ENCODE measurements at places on chromosomes 12 and 14.
A peak's percentile ranks its signal among the peaks of the same experiment; 100 is the strongest.

GRCh38 chr12:14367040-14367661 is 1.7 kb downstream of the ATF7IP start:
- no peak for DNase-seq

GRCh38 chr12:48712209-48712608 is 4.3 kb downstream of the CCNT1 start:
- no peak for DNase-seq

DNA sequence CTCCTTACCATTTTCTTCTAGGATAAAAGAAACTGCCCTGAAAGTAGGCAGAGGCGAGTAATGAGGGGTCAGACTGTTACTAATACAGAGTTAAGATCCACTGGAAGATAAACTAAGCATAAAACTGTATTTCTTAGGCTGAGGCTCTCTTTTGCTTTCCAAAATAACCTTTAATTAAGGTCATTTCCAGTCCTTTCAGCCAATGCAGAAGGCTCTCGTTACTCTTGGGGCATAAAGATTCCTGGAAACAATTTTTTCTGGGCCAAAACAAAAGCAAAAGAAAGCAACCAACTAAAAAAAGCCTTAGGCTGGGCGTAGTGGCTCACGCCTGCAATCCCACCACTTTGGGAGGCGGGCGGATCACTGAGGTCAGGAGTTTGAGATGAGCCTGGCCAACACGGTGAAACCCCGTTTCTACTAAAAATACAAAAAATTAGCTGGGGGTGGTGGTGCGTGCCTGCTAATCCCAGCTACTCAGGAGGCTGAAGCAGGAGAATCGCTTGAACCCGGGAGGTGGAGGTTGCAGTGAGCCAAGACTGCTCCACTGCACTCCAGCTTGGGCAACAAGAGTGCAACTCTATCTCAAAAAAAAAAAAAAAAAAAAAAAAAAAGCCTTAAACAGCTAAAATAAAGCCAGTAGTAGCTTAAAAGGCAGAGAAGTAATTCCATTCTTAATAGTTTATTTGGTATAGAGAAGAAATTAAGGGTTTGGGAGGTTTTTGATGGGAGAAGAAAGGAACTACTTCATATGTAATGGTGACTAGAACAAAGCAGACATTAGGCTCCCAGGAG is 68.9 kb upstream of the STAC3 start:
- DNase-seq, result no peak

GRCh38 chr12:49823951-49824350 is 4.3 kb downstream of the NCKAP5L start:
- no peak for DNase-seq

DNA sequence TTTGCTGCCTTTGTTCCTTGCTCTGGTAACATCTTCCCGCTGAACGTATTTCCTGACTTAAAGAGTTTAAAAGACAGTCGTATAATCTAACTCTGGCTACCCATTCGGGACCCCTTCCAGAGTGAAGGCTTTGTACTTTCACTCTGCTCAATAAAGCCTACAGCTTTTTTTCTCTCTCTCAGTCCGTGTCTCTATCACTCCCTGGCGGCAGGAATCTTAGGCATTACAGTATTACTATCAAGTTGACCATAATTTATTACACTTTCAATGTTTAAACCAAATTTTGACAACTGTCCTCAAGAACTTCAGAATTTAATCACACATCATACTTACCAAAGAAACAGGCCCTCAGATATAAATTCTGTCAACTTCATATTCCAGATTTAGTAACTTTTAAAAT is 967.9 kb downstream of the FSCB start:
- DNase-seq, result no peak

- no peak for DNase-seq
Observed at GRCh38 chr14:94673781-94674231, 61.6 kb downstream of the SERPINA3 start.

DNA sequence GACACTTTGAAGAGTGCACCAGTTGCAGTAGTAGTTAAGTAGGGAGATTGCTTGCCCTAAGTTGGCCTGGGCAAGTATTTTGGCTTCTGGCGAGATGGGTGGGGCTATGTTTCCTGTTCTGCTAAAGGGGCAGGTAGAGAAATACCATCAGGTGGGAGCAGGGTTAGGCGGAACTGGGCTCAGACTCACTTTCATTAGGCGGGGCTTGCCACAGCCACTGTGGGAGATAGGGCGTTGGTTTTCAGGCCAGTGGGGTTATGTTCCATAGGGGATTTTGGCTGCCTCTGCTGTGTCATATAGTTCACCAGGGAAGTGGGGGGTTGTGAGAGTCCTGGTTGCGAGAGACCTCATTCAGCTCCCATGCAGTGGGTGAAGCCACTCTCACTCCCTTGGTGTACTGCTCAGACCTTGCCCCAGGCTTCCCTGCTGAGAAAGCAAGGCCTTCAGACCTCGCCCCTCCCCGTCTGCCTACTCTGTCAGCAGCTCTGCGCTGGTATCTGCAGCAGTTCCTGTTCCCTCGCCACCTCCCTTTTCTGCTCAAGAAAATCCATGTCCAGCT is 43.3 kb downstream of the AEBP2 start:
- no peak for DNase-seq

- DNase-seq, result no peak
Observed at GRCh38 chr12:116125956-116126566, 151.4 kb downstream of the MED13L start.

- peak; percentile 12 for DNase-seq
Observed at GRCh38 chr14:101791919-101792572, 30.5 kb downstream of the PPP2R5C start.

DNA sequence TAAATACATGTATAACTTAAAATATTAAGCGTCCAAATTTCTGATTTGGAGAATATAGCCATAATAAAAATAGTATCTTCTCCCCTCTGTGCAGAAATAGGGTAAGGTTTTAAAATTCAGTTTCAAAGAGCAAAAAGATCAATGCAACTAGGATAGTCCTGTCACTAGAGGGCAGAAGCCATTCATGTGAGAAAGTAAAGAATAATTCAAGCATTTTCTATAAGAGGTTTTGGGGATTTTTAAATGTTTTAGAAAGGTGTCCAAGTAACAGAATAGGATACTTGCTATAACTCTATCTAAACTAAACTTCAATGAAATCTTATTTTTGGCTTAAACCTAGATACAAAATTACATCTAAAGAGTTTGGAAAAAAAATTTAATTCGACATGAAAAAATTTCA is 50.3 kb downstream of the ADAMTS20 start:
- DNase-seq, result peak; percentile 1

DNA sequence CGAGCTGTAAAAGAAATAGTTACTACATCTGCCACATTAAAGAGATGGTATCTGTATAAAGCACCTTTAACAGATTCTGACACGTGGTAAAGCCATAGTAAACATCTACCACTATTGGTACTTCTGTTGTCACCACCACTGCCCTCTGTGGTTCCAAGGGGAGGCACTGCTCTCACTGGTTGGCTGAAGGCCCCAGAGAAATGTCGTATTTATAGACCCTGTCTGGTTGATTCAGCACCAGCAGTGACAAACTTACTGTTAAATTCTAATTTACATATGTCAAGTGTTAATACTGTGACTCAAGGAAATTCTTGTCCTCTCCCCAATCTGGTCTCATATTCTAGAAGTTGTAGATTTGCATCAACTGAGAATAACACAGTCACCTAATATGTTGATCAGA is 281.1 kb downstream of the ERC1 start:
- no peak for DNase-seq

GRCh38 chr12:132561427-132562156 is 48.8 kb downstream of the LRCOL1 start:
- DNase-seq, result no peak

DNA sequence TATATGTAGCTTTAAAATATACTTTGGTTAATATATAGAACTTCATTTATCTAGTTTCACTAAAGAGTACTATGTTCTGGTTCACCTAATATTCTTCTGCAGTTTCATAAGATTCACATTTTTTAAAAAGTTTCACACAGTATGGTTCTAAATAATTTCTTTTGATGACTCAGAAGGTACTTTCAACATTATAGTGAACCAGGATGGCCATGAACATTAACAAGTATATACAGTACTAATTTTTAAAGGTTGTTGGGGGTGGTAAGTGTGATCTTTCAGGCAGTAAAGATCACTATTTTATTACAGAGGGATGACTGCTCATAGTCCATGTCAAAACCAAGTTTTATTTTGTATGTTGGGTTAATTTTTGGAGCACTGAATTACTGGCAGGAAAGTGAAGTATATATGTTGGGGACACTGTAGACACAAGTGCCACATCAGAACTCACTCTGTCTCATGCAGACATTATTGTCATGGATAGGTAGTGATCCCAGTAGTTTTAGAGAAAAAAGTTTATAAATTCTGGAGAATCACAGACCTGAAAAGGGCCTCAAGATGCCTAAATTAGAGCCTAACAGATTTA is 60.0 kb downstream of the DCAF5 start:
- DNase-seq, result no peak

DNA sequence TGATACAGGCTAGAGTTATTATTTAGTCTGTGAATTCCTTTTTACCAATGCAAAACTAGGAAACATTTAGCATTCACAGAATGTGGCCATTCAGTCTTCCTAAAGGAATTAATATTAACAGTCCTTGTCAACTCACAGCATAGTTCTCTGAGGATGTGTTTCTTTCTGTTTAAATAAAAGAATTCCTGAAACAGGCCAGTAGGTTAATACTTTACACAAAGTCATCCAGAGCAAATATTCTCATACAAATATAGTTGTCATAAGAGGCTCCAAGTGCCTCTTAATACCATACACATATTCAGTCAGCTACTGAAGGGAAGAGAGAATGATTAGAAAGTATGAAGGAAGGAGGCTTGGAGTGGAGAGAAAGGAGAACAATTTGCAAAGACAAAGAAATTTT is 120.1 kb downstream of the LMNTD1 start:
- DNase-seq, result no peak

DNA sequence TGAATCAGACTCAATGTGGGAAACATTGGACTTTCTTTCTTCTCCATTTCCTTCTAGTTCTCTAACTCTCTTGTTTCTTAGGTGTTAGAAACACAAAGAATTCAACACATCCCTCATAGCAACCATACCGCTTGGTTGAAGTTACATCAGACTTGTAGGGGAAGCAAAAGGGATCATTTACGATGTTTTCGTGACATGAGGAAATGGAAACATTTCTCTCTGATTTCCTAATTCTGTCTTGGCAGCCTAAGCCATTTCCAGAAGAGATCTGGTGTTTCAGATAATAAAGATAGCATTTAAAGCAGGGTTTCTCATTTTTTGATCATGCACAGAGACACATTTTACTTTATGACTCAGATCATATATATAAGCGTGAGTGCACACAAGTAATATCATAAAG is 202.0 kb downstream of the TMEM132C start:
- DNase-seq, result no peak

DNA sequence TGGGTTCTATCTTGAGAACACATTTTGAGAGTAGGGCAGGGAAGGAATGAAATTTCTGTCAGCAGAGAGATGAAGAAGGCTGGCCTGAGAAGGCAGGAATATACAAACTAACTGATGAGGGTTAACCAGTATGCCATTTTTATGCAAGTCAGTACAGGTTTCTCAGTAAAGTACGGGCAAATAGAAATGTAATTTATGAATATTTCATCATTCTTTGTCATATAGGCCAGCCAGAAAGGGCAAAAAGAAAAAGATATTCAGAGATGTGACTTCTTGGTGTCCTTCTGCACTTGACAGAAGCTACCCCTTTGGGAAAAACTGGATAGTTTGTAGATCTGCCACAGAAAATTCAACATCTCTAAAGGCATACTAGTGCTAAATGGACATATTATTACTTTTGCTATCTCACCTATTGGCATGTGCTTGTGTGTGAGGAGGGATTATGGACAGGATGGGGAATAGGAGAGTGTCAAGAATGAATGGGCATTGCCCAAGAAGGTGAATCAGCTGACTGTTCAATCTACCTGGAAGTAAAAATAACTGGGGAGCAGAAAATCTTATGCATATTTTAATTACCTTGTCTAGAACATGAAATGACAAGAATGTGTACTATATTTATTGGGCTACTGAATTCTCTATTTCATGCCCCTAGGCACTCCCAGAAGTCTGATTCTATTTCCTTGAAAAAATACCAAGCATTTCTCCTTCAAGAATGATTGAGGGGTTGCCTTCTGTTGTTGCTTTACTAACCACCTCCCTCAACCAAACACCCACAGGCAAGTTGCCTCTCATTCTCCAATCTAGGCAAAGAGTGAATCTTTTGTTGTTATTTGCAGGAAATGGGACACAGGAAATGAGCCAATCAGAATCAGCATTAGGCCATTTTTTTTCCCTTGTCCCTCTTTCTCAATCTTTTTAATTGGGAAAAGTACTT is 175.1 kb upstream of the SLC38A2 start:
- no peak for DNase-seq

DNA sequence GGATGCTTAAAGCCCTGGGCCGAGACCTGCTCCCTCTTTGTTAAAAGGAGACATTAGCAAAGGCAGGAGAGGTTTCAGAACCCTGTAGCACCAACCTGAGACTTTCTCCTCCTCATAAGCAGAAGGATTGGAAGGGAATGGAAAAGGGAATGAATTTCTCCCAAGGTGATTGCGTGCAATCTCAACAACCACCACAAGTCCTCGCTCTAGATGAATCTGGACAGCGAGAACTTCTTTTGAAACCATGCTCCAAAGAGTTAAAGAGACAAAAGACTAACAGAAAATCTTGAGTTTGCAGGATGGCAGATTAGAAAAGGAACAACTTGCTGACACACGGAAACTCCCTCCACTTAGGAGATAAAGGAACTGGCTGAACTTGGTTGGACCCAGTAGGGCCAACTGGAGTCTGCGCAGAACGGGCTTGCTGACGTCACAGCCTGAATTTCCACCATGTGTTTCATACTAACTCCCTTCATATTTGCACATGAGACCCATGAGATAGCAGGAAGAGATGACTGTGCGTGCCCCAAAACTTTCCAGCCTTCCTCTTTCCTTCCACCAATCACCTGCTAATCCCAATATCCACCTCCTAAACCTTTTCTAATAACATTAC is 137.0 kb downstream of the PTPN11 start:
- no peak for DNase-seq

DNA sequence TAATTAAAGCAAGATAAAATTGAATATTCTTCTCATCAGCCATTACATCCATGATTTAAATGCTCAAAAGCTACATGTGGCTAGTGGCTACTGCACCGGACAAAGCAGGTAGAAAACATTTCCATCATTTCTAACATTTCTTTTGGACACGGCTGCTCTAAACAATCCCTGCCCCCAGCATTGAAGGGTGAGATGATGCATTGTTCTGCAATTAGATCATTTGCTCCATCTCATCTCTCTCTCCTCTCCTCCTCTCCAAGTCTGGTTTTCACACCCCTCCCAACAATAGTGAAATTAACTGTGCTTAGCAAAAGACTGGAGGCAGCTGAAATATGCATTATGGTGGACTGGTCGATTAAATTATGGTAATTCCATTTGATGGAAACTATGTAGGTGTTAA is 288.5 kb downstream of the KSR2 start:
- no peak for DNase-seq

- DNase-seq, result no peak
Observed at GRCh38 chr12:119843100-119843499, 34.0 kb downstream of the CIT start.

GRCh38 chr12:82474798-82475184 is 116.5 kb downstream of the METTL25 start:
- no peak for DNase-seq

GRCh38 chr12:75754698-75755097 is 243.3 kb upstream of the KRR1 start:
- no peak for DNase-seq

Measured in AG04449 (cell line).